GM23338 (cell line): ENCODE measurements at places on chromosomes 11 and 22. TPM values are rescaled to one million over a fixed set of nuclear protein-coding genes. Genes with fewer than 3 reads are reported as not detected.

DNA sequence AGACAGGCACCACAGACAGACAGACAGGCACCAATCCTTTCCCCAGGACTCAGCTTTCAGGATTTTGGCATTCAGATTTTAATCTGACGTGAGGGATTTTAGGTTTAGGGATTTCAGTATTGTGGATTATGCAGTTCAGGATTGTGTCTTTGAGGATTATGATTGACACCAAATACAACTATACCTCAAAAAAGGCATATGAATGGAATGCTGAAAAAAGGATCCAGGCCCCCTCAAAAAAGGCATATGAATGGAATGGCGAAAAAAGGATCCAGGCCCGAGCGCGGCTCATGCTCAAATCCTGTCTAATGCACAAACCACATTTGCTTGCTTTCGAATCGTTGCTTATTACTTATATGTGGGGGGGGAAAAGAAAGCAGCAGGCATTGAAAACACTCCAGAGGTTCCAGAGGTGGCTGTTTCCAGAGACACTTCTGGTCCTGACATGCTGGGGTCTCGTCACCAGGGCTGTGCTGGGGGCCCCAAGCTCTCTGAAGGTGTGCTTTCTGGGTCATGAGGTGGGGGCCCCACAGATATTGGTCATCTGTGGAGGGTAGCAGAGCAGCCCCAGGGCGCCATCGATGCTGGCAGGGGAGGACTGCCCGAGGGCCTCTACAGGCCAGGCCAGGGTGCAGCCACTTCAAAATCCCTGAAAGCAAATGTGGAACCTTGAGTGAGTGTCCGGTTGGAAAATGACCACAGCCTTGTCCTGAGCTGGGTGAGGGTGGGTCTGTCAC, 16.8 kb upstream of the OSBPL5 start:
- no peaks in the 10 kb centered on the region for H3K27me3 ChIP-seq
- H3K36me3 ChIP-seq, result no peaks in the 10 kb centered on the region
- H3K4me1 ChIP-seq, result no peaks in the 10 kb centered on the region
- no peak overlapping the region for H3K4me3 ChIP-seq
- H3K27ac ChIP-seq, result no peak overlapping the region
- DNase-seq, result no peak

SEC14L6 gene
- total RNA-seq, result 2.1 and 2.4 TPM in 2 replicates

GRCh38 chr22:44928136-44928463, 81.7 kb downstream of the PHF21B start:
- H3K27ac ChIP-seq, result no peak overlapping the region
- H3K36me3 ChIP-seq, result no peaks in the 10 kb centered on the region; the same call in 1 of the 2 replicates
- no peaks in the 10 kb centered on the region for H3K4me1 ChIP-seq
- H3K4me3 ChIP-seq, result no peak overlapping the region
- DNase-seq, result no peak

GRCh38 chr11:6734616-6735015, 37.2 kb downstream of the OR2AG2 start:
- H3K27me3 ChIP-seq, result no peaks in the 10 kb centered on the region
- no peak for DNase-seq

TSKU gene
- 31.1 and 33.8 TPM in 2 replicates for total RNA-seq

DNA sequence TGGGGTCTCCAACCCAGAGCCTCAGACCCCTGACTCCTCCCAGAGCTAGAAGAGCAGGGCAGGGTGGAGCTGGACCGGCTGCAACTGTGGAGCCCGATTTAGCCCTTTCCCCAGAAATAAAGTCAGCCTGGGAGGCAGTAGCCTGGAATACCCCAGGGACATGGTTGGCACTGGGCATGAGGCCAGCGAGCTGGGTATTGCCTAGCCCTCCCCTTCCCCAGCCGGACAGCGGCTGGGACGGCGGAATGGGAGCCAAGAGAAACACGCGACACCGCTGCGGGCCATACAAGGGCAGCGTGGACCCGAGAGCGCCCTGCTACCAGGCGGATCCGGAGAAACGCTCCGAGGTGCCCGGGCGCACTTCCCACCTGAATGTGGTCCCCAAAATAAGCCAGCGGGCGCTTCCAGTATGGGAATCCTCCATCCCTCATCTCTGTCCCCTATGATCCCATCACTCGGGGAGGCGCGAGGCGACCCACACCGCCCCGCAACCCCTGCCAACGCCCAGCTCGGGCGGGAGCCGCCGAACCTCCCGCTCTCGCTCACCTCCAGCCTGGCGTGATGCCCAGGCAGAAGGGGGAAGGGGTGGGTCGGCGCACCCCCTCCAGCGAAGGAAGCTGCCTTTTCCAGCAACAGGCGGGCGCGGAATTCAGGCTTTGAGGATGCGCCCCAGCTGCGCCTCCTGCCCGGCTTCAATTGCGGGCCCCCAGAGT, 758 bp downstream of the MCAM start:
- no peak for DNase-seq
- H3K4me1 ChIP-seq, result peaks cover 40% of the 10 kb centered on the region
- H3K4me3 ChIP-seq, result peak overlapping the region; percentile 86
- H3K27ac ChIP-seq, result no peak overlapping the region

RAB3IL1 gene
- total RNA-seq, result 2.7 and 4.0 TPM in 2 replicates

DNA sequence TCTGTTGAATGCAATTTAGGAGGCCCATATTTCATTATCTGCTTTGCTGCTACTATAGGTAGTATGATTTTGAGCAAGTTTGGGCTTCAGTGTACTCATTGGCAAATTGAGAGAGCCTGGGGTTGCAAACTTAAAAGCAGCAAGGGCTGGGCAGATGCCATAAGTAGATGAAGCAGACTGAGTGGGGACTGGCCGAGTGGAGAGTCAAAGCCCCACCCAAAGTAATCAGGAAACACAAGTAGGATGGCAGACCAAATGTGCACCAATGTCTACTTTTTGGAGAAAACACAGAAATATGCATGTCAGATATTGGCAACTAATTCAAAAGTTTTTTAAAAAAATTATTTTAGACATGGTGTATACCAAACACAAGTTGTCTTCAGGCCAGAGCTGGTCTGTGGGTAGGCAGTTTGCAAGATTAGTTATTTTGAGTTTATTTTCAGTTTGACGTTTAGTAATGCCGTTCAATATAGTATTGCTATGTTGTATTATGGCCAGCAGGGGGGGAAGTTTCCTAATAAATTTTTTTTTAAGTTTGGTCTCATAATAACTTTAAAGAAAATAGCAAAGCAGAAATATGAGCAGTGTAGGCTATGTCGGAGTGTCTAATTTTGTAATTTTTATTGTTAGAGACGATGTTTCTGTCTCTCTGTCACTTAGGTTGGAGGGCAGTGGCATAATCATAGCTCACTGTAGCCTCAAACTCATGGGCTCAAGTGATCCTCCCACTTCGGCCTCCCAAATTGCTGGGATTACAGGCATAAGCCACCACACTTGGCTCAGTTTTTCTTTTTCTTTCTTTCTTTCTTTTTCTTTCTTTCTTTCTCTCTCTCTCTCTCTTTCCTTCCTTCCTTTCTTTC, 105.1 kb downstream of the HIPK3 start:
- H3K36me3 ChIP-seq, result no peaks in the 10 kb centered on the region
- H3K27me3 ChIP-seq, result no peaks in the 10 kb centered on the region
- no peak overlapping the region for H3K27ac ChIP-seq
- H3K4me1 ChIP-seq, result no peaks in the 10 kb centered on the region

PARVA gene
- total RNA-seq, result 6.9 and 7.6 TPM in 2 replicates

DNA sequence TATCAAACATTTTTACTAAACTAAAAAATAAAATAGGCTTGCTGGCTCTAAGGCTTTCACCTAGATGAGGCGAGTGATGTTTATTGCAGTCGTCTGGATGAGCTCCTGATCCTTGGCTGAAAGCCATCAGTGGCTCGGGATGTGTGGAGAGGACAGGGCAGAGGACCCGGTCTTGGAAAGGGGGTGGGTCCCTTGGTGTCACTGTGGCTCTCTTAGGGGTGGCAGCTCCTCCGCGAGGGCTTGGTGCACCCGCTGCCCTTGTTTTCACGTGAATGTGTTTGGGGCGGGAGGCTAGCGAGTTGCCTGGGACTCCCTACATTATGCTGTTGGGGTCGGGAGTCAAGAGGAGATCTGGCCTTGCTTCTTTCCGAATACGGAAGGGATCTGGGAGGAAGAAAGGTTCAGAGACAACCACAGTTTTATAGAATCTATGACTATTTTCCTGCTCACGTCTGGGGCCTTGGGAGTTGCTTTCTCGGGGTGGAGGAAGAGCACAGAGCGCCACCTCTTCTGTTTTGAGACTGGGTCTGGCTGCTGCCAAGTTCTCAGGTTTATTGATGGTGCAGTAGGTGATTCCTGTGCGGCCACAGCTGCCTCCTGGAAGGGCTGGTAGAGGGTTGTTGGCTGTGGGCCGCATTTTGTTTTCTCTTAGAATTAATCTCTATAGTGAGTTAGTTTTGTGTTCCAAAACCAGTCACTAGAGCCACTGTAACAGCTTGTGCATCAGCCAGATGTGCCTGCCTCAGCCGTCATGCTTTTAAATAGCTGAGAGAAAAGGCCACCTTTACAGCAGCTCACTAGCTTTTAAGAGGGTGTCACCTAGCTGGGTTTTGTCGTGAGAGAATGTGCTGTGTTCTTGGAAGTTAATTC, 12.8 kb downstream of the TBC1D22A start:
- H3K27ac ChIP-seq, result peak overlapping the region; percentile 84; the same call in 1 of the 2 replicates
- no peak for DNase-seq
- no peaks in the 10 kb centered on the region for H3K27me3 ChIP-seq
- H3K36me3 ChIP-seq, result no peaks in the 10 kb centered on the region

- H3K36me3 ChIP-seq, result no peaks in the 10 kb centered on the region
- no peak overlapping the region for H3K27ac ChIP-seq
- H3K27me3 ChIP-seq, result no peaks in the 10 kb centered on the region
- H3K4me3 ChIP-seq, result no peak overlapping the region
- DNase-seq, result no peak
- H3K4me1 ChIP-seq, result no peaks in the 10 kb centered on the region
Measured at GRCh38 chr11:30435488-30435887, 112.6 kb downstream of the ARL14EP start.

CCDC87 gene
- 0.74 and 1.2 TPM in 2 replicates for total RNA-seq

DNA sequence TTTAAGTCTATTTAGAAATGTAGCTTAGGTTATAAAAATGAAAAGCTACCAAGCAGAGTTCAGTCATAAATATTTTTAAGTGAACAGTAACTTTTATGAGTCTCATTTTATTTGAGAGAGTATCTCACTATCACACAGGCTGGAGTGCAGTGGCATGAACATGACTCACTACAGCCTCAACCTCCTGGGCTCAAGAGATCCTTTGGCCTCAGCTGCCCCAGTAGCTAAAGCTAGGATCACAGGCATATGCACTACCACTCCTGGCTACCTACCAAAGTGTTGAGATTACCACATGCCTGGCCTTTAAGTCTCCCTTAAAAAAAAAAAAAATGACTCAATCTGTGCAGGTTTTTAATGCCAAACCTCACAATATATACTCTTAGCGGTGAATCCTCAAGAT, 34.7 kb upstream of the CLNS1A start:
- H3K4me3 ChIP-seq, result no peak overlapping the region
- H3K27me3 ChIP-seq, result no peaks in the 10 kb centered on the region
- H3K4me1 ChIP-seq, result no peaks in the 10 kb centered on the region
- H3K36me3 ChIP-seq, result peaks cover 66% of the 10 kb centered on the region
- no peak for DNase-seq
- H3K27ac ChIP-seq, result no peak overlapping the region

- H3K4me3 ChIP-seq, result no peak overlapping the region
- no peaks in the 10 kb centered on the region; the same call in 1 of the 2 replicates for H3K4me1 ChIP-seq
- H3K27me3 ChIP-seq, result no peaks in the 10 kb centered on the region
- DNase-seq, result no peak
- H3K36me3 ChIP-seq, result no peaks in the 10 kb centered on the region
Measured at GRCh38 chr22:27624042-27624441, 177.5 kb downstream of the MN1 start.
